ENCODE measurements at places on chromosomes 7 and 10.

DNA sequence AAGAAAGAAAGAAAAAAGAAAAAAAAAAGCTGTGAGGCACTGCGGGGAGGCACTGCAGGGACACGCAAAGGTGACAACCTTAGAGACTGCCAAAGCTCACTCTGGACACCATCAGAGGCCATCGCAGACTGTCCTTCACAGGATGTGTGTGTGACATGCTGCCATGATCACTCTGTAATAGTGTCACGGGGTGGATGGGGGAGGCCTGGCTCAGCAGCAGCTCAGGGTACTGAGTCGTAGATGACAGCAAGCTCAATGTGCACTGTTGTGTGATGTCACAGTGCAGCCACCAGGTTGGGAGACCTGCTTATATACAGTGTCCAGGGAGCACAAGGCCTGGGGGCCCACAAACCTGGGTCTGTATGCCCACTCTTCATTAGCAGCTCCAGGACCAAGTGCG lies 83.3 kb downstream of the SLIT1 start:
- no peak overlapping the region for H3K27ac ChIP-seq
- no peak for DNase-seq
- no peak overlapping the region for H3K4me3 ChIP-seq
- no peaks in the 10 kb centered on the region for H3K36me3 ChIP-seq
- peaks cover 35% of the 10 kb centered on the region for H3K27me3 ChIP-seq
- no peaks in the 10 kb centered on the region for H3K4me1 ChIP-seq

DNA sequence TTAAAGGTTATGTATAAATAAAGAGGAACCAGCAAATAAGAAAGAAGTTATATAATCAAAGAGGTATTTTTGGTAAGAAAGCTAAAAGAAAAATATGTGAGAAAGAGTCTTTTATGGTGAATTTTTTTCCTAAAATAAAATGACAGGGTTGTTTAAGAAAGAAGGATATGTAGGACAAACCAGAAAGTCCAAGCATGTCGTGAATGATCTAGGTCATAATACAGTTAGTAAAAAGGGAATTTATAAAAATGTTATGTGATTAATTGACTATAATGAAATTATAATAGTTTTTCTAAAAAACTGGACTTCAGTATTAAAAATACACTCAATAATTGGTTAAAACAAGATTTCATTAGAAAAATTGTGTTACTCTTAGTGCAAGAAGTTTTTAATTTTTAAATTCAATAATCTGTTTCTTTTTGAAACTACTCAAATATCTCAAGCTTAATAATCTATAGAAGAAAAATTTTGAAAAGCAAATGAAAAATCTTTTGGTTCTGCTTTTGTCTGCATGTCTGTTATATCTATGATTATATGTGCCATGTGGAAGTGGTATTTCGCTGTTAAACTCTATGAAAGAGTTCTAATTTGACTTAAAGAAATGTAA lies 23.3 kb downstream of the AVL9 start:
- no peaks in the 10 kb centered on the region for H3K27me3 ChIP-seq
- no peak overlapping the region for H3K27ac ChIP-seq
- no peak for DNase-seq
- no peak overlapping the region for H3K4me3 ChIP-seq
- H3K4me1 ChIP-seq, result peaks cover 41% of the 10 kb centered on the region

DNA sequence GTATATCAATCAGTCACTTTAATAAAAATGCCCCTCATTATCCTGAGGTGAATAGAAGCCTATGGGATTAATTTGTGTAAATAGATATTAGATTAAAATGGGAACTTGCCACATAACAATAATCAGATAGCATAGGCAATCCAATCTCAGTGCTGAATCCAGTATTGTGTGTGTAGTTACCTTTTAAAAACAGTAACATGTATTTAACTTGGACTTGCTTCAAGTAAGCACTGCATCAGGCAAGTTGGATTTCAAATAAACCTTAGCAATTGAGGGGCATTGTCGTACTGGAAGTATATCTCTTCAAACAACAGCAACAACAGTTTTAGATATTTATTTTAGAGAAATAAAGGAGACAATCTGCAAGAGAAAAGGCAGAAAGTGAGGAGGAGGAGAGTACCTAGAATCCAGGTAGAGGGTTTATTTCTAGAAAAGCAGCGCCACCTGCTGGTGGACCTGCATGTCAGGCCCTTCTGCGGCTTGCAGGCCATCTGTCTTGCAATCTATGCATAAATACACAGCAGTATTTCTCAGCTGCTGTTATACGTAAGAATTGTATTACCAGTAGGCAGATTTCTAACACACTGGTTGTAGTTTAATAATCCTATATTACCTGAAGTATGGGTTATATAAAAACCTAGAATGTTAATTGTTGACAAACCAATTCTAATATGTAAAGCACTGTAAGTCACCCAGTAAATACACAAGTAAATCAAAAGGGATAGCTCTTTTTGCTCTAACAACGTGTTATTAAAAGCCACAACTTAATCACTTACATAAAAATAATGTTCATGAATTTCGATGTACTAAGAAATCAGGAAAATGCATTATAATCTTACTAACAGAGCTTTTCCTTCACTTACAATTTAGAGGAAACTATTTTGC lies 652.8 kb downstream of the KCNMA1 start:
- no peak overlapping the region for H3K4me3 ChIP-seq
- H3K27ac ChIP-seq, result no peak overlapping the region
- H3K36me3 ChIP-seq, result no peaks in the 10 kb centered on the region
- peak; percentile 32 for DNase-seq
- no peaks in the 10 kb centered on the region for H3K4me1 ChIP-seq
- H3K27me3 ChIP-seq, result no peaks in the 10 kb centered on the region

- H3K36me3 ChIP-seq, result no peaks in the 10 kb centered on the region
- peaks cover 11% of the 10 kb centered on the region for H3K4me1 ChIP-seq
- H3K27ac ChIP-seq, result no peak overlapping the region
- no peak overlapping the region for H3K4me3 ChIP-seq
- peaks cover 2% of the 10 kb centered on the region for H3K27me3 ChIP-seq
Measured at GRCh38 chr7:3950249-3950648, 649.2 kb downstream of the SDK1 start.

DNA sequence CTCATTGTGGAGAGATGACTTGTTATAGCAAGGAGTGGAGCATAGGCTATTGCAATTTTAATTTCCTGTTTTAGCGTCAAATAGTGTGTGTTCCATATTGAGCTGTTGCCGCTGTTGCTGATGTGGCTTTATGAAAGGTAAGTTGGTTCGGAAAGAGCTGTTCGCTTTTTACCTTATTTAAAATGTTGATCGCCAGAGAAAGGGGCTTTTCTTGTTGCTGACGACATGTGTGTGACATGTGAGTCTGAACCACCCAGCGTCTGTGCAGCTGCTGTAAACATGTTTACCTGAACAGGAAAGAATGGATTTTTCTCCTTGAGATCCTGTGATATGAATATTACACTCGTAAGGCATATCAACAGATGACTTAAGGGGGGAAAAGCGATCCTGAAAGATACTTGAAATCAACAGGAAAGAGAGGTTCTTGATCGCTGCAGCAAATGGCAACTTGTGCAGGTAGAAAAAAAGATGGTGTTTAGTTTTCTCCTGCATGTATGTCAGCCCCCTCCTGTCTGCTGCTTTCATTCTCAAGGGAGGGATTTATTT lies 2.5 kb downstream of the ZEB1 start:
- H3K4me1 ChIP-seq, result peaks cover 34% of the 10 kb centered on the region
- peaks cover 16% of the 10 kb centered on the region for H3K36me3 ChIP-seq
- peak overlapping the region; percentile 92 for H3K4me3 ChIP-seq
- H3K27ac ChIP-seq, result peak overlapping the region; percentile 88
- H3K27me3 ChIP-seq, result no peaks in the 10 kb centered on the region
- no peak for DNase-seq

- H3K27ac ChIP-seq, result no peak overlapping the region
- H3K4me1 ChIP-seq, result peaks cover 8% of the 10 kb centered on the region
- H3K27me3 ChIP-seq, result peaks cover 21% of the 10 kb centered on the region
- no peak overlapping the region for H3K4me3 ChIP-seq
- no peaks in the 10 kb centered on the region for H3K36me3 ChIP-seq
Measured at GRCh38 chr10:49650724-49651034, 28.8 kb upstream of the C10orf53 start.

DNA sequence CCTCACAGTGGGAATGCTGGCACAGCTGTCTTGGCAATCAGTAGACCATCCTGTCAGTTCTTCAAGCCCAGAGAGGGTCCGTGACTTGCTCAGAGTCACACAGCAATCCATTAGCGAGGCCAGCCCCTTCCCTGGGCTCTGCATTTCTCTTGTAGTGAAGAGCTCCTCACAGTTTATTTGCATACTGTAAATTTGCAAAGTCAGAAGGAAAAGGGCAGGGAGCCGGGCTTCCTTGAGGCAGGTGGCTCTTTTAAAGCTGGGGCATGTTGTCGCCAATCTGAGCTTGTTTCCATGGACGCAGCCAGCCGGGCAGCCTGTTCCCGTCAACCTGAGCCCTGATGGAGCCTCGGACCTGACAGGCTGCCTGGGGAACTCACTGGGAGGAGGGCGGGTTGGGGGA lies 123.4 kb downstream of the CUX1 start:
- no peaks in the 10 kb centered on the region for H3K27me3 ChIP-seq
- peaks cover 34% of the 10 kb centered on the region for H3K4me1 ChIP-seq
- H3K36me3 ChIP-seq, result no peaks in the 10 kb centered on the region
- no peak overlapping the region for H3K27ac ChIP-seq
- H3K4me3 ChIP-seq, result no peak overlapping the region
- no peak for DNase-seq

Measured in activated B cell treated with CpG ODN at 0.5 μM for 24 hours (primary cell).